HuH-7.5 (cell line): ENCODE measurements at places on chromosomes 16 and 17.
A peak's percentile ranks its signal among the peaks of the same experiment; 100 is the strongest.

GRCh38 chr17:74957935-74958740 is 14.4 kb downstream of the HID1 start:
- peak; percentile 89 for DNase-seq

DNA sequence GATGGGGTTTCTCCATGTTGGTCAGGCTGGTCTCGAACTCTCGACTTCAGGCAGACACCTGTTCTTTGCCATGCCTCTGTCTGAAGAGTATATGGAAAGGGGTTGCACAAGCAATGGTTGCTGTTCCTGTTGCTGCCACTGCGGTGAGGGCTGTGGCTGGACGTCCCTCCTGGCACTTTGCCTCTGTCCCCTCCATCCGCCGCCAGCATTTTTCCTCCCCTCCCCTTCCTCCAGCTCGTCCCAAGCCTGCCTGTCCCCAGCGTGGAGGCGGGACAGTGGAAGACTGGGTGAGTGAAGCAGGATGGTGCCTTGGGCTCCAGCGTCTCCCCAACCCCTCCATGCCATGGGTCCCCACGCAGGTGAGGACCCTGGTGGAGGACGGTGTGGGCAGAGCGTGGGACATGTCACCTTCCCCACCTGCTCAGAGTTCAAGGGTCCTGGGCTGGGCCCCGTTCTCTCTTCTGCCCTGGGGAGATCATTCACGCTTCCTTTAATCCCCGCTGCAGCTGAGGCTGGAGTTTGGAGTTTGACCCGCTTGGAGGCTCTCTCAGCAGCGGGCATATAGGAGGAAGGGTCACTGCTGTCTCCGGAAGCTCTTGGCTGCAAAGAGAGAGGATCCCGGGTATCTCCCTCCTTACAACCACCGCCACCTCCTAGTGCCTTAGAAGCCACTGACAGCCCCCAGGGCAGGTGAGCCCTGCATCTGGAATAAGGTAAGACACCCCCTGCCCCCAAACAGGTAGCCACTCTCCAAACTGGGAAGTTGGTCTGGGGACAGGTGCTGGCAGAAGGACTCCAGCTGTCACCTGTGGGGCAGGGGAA is at the start of gene SLC5A11:
Gene SLC5A11, plus strand, starts transcription at position 238 of the 822 bp plus-strand sequence. CDS start 12,681 bp downstream, outside the sequence.
- no peak for DNase-seq

DNA sequence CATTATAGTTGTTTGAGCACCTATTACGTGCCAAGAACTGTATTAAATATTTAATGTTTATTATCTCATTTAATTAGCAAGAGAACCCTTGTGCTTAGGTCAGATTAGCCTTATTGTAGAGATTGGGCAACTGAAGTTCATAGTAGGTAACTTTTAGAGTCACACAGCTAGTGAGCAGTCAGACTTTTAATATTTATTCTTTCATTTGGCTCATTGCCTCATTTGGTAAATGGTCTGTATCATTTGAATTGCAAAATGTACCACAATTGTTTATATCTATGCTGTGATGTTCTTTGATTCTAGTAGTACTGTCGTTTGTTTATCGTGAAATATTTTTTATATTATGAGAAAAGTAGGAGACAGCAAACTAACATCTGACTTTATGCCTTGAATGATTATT is 7.6 kb downstream of the CLTC start:
- DNase-seq = no peak

DNA sequence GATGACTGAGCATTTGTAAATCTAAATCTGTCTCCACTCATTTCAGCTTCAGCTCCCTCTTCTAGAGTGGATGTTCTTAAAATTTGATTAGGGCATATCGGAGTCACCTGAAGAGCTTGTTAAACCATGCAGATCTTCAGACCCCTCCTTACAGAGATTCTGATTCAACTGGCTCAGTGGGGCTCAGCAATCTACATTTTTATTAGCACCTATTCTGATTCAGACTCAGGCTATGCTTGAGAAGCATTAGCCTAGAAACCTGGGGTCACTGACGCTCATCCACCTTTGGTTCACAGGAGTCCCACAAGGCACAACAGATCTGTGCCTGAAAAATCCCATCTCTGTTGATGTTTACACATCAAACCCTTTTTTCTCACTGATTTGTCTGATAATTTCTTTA is 365.6 kb downstream of the GRIN2A start:
- DNase-seq = no peak

DNA sequence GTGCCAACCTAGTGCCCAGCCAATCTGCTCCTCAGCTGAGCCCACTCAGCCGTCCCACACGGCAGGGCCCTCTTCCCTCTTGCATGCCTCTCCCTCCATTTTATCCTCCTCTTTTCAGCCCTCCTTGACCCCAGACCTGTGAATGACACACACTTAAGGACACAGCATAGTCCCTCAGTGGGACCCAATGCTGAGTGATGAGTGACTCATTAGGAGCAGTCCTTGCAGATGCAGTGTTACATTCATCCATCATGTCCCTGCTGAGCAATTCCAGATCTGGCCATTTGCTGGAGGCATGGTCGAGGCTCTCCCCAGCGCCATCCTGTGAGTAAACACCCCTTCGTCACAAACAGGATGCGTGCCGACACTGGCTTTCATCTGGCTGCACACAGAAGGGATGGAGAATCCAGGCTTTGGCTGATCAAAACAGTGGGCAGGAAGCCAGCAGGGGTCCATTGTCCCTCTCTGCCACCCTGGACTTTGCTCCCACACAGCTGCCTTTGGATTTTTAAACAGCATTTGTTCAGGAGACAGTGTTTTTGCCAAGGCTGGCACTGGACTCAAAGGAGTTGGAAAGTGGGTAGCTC is 122.6 kb downstream of the AXIN2 start:
- no peak for DNase-seq

DNA sequence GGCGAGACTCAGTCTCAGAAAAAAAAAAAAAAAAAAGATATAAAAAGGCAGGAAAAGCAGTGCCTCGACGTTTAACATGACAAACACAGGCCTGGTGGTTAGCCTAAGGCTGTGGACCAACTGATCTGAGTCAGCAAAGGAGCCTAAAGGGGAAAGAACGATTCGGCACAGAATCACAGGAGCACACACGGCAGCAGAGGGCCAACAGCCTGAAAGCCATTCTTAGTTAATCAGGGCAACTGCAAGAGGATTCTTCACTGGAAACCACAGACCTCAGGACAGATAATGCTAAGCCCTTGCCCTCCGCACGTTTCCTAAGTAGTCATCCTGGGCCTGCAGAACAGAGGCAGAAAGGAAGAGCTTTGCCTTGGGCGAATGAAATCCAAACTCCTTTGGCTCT is 14.7 kb downstream of the TMEM11 start:
- no peak for DNase-seq

DNA sequence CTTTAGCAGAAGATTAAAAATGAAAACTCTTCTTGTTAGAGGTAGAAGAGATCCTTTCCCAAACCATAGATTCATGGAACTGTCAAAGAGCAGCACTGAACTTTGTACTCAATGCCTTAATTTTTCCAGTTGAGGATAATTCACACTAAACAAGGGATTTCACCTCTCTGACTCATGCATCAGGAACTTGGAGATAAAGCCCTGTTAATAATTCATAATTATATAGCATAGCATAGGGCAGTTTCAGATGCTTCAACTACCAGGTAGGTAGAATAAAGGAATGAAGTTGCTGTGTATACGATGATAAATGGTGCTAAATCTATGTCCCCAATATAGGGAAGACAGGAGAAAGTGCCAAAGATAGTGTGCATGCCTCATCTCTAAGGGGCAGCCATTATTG is 450.4 kb downstream of the MAF start:
- DNase-seq = no peak

DNA sequence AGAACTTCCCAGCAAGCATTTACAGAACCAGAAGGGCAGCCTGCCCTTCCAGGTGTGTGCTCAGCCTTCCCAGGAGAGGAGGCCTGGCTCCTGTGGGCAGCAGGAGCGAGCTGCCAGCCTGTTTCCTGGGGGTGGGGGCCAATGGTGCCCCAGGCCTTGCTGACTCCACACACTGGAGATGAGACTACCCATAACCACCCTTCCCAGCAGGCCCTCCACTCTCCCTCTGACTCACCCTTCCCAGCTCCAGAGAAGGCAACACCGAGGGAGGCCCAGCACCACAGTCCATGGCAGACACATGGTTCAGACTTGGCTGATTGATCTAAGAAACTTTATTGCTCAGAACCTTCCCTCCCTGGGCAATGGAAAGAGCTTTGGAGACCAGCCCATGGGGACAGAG is 1.8 kb upstream of the PRSS53 start:
- DNase-seq = no peak

DNA sequence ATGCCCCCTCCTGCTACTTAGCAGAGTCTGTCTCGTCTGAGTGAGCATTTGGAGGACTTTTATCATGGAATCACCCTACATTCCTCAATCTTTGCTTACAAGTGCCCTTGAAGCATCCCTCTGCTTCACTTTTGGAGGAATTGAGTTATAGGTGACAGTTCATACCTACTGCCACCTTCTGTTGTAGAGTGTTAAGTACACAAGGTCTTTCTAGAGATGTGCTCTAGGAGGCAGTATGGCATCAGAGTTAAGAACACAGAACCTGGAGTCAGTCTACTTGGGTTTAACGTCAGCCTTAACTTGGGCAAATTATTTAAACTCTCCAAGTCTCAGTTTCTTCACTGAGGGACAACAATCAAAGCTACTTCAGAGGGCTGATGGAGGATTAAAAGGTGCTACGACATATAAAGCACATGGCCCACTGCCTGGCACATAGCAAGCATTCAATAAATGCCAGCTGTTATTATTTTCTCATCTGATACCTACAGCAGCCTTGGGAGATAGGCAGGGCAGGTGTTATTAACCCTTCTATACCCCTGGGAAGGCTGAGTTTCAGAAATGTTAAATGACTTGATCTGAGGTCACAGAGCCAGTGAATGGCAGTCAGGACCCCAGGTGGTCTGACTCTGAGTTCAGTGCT is 62.2 kb downstream of the UTP18 start:
- peak; percentile 27 for DNase-seq

GRCh38 chr16:75280331-75280804 is 28.9 kb upstream of the BCAR1 start:
- no peak for DNase-seq

DNA sequence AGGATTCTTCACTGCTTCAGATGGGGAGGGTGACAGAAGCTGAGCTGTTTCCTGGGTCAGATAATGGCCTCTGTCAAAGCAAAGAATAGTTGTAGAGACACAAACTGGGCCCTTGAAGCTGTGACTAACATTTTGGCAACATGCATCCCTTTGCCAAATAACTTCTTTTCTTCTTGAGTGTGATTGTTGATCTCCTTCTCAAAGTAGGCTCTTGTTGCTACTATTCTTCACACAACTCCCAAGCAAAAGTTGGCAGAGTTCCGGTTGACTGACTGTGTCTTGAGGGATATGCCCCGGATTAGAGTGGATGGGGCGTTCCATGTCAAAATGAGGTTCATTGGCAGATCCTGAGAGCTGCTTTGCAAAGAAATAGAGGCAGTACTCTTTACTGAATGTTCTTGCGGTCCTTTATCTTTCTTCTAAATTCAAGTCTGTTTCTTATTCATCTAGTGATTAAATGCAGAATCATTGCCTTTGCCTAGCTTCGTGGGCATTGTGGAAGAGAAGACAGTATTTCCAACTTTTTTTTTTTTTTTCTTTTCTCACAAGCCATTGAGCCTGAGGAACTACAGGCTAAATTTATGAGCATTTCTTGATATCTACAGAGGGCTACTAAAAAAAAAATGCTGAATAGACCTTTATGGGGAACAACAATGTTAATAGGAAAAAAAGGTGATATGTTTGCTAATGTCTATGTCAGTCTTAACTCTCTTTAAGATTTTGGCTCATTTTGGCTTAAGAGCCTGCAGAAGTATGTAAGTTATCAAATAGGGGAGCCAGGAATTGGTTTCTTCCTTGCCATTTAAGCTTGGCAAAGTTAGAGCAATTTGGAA is 5.8 kb downstream of the WIPF2 start:
- DNase-seq = no peak

DNA sequence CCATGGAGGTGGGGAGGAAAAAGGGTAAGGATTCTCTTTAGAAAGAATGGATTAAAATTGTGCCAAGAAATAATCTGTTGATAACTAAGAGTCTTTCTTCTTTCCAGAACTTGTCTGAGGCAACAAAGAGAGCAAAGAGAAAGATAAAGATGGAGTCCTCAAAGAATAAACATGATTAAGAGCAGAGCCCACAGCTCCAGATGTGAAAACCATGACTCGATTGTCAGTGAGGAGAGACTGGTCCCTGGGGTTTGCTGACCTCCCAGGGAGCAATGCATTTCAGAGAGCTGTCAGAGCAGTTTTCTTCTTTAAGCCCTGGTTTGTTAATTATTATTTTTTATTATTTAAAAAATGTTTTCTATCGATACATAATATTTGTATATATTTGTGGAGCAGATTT is 74.6 kb downstream of the TMEM100 start:
- no peak for DNase-seq

- no peak for DNase-seq
Observed at GRCh38 chr17:7328840-7329373, at the start of gene NEURL4. Gene NEURL4 (minus strand): TSS chr17:7329335. CDS start chr17:7329312, 23 bp downstream.

GRCh38 chr17:71203953-71204352 is 916.9 kb upstream of the SOX9 start:
- no peak for DNase-seq

DNA sequence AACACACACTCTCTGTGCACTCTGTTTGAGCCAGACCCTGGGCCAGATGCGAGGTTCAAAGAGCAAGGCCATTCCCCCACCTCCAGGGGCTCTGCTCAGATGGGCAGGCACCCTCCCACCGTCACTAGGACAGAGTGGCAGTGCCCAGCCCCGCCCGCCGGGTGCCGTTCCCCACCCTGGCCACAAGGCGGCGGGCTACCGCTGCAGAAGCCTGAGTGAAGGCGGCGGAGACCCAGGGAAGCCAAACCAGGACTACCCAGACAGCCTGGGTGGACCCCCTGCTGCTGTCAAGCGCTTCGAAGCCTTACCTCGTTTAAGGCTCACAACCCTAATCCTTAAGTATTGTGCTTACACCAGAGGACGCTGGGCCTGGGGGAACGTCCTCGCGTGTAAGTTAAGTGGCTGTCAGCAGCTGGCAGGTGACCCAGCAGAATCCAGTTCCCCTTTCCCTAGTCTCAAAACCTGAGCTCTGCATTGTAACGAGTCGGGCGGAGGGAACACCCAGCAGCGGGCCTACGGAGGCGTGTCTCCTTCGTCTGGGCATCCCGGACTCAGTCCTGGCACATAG is 4.5 kb downstream of the ARHGAP27 start:
- peak; percentile 95 for DNase-seq

DNA sequence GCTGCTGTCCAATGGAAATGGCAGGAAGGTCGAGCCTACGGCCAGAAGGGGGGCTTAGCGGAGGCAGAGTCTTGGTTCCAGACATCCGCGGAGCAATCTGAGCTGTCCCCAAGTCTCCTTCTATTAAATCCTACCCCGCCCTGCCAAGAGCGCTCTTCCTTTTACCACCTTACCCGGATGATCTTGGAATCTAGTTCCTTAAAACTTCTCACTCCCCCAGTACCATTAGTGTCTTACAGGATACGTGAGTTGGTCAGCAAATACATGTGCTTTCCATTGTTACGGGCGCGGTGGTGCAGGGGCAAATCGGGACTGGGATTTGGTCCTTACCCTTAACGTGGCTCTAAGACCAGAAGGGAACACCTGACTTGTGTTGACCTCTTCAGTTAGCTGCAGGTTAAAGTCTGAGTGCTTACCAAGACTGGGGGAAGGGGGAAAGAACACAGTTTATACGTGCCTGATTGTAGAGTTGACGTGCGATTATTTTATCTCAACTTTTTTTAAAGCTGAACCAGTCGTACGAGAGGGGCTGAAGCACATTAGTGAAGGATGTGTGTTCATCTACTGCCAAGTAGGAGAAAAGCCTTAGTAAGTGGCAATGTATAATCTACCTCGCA is 495 bp downstream of the TXNDC17 start:
- DNase-seq = no peak

- DNase-seq = no peak
Observed at GRCh38 chr16:83269048-83269447, 538.7 kb upstream of the HSBP1 start.

- no peak for DNase-seq
Observed at GRCh38 chr16:15847611-15848175, 9.1 kb downstream of the MYH11 start.

GRCh38 chr17:81940538-81941483 is 3.7 kb upstream of the PYCR1 start:
- no peak for DNase-seq
